IMR-90 (cell line): ENCODE measurements at places on chromosomes 4 and X. TPM values are rescaled to one million over a fixed set of nuclear protein-coding genes. Genes with fewer than 3 reads are reported as not detected.
A peak's percentile ranks its signal among the peaks of the same experiment; 100 is the strongest.

DNA sequence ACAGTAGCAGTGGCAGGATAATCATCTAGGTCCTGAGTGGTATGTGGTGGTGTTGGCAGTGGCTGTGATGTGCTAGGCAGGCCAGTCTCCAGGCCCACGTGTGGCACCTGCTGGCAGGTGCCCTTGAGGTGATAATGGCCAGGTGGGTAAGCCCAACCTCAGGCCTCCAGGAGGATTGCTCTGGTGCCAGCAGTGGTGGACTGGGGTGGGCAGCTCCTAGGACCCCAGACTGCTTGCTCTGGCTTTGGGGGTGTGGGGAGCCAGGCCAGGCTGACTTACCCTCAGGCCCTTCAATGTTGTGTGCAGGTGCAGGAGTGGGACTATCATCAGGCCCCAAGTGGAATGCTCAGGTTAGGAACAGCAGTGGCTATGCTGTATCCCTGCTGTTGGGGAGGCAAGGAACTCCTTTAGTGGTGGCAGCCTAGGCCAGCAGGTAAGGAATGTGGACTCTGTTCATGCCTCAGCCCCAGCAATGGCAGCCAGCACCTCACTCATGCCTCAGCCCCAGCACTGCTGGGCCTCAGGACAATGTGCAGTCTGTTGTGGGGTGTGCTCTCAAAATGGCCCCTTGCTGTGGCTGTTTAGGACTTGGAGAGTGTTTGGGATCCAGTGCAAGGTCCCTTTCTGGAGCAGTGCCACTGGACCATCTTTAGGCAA, 24.3 kb downstream of the SERPINA7 start:
- no peak for DNase-seq

DNA sequence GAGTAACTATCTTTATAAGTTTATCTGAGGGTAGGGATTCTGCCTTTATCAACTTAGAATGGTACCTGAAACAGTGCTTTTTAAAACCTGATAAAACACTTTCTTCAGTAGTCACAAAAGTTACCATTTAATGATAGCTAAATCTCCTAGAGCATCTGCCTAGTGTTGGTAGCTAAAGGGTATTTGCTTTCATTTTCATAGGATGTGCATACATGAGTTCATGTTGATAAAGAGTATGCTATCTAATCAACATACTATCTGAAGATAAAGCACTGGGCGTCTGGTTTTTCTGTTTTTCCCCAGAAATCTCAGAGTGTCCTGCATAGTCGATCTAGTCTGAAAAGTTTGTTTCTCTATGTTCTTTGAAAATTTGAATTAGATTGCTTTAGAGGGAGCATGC, 75.1 kb downstream of the ADGRL3 start:
- DNase-seq: no peak

- DNase-seq: peak; percentile 14
Observed at GRCh38 chr4:153785910-153786721, 2.8 kb downstream of the SFRP2 start.

DNA sequence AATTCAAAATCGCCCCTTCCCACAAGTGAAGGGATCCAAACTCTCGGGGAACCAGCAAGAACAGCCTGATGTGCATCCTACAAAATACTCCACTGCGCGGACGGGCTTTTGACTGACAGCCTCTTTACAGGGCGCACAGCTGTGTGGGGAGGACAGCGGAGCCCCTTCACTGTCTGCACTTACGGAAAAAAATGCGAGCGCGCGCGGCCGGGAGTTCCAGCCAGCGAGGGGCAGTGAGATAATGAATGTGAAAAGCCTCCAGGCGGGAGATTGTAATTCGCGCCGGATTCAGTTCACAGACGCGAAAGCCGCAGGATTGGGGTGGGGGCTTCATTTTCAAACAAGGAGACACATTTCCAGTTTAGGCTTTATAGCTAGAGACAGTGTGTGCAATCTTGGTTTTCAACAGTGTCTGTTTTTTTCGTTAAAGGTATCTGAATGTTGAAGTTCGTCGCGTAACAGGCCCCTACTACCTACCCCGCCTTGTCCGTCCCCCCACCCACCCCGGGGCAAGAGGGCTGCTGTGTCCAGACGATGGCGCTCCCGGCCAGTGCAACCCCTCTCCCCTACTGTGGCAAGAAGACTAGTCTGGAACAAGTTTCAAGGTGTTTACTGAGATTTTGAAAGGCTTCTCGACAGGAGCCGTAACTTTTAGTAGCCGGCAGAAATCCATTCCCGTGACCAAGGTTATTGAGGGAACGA, 1.7 kb upstream of the GPR50 start:
- no peak for DNase-seq

- DNase-seq: no peak
Observed at GRCh38 chr4:26065833-26066232, 151.8 kb downstream of the SMIM20 start.

- peak; percentile 70 for DNase-seq
Observed at GRCh38 chr4:153497091-153497531, 31.0 kb downstream of the TMEM131L start.

DNA sequence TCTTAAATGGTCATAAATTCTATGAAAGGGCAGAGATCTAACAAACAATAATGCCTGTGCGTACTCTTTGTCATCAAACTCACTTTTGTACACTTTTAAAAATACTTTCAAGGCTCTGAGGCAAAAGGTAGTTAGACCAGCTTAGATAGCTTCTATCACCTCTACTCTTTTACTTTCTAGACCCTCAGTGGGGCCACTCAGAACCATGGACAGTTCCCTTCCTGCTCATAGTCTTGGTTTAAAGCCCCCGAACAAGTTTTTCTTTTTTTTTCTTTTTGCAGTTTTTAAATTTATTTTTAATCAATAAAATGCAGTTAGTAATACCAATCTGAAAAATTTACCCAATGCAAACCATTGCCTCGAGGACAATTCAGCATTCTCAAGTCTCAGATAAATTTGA, 460.5 kb upstream of the CNKSR2 start:
- DNase-seq: no peak

DNA sequence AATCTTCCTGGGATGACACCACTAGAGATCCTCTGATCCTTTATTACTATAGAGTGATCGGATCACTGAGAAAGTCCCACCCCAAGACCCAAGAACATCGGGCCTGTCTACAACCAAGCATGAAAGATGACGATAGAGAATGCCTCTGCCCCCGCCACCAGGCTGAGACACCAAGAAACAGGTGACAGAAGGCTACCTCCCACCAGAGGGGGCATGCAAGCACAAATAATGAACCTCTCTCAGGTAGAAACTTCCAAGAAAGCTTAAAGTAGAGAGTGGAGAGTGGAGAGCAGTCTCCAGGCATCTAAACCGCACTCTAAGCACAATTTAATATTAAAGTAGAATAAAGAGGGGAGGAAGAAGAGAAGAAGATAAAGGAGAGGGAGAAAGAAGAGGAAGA, 402.6 kb downstream of the INPP4B start:
- no peak for DNase-seq

GRCh38 chrX:53050841-53051240, 2.3 kb downstream of the GPR173 start:
- DNase-seq: no peak

GRCh38 chrX:40132751-40133150, 35.0 kb upstream of the BCOR start:
- peak; percentile 81 for DNase-seq

DNA sequence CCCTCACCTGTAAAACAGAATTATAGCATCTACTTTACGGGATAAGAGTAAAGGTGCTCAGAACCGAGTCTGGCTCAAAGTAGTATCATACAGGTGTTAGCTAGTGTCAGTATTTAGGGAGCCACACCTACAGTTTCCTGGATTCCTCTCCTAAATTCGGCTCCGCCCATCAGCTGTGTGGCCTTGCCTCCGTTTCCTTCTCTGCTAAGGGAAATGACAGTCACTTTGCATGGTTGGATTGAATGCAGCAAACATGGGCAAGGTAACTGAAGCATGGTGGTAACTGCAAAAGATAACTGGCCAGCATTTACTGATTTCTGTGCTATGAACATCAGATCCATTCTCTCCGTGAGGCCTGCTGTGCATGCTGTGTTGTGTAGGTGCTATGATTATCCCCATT, 2.8 kb downstream of the PPP1R3F start:
- DNase-seq: no peak

DNA sequence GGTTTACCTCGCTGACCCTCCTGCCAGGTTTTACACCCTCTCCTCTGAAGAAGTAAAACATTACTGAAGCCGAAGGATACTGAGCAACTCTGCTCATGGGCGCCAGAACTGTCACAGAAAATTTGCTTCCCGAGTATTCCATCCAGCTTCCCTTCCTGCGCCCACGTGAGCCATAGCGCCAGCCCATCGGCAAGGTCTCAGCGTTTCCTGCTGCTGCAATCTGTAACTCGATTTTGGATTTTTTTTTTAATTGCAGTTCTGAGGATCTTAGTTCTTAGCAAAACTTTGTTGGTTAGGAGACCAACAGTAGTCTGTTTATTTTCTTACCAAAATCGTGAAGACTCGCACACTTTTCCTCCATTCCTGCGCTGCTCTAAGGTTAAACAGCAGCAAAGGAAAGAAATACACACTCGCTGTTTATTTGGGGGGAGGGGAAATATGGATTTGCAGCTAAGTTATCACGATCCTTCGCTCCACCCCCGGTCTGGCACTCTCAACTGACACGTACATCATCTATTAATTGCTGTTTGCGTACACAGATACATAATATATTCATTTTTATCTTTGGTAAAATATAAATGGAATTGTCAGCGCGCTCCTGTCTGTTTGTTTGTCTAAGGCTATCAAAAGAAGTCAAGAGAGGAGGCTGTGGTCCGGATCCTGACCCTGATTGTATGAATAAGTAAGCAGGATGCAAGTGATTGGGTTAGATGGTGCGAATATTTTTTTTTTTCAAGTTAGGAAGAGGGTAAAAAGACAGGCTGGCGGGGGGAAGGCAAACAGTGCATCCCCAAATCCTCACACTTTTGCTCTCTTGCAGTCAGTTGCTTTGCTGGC, at the start of gene TLL1:
TLL1 (plus strand) TSS at position 777 of the 837 bp plus-strand sequence. CDS start 668 bp downstream, outside the sequence.
- DNase-seq: no peak

GRCh38 chr4:145937971-145938611, 532 bp downstream of the ZNF827 start:
- peak; percentile 27 for DNase-seq

DNA sequence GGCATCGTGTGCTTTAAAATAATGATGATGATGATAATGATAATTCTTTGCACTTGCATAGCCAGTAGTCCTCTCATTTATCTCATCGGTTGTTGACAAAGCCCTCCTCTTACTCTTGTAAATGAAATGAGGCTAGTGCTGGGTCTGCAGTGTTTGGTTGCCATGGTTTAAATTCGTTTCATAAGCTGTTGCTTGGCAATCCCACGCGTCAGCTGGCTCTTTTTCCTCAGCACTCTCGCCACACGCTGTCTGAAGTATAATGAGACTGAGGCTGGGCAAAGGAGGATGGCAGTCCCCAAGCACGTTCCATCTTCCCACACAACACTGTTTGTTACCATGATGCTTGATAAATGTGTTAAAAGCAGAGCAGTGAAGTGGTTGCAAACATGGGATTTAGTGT, 15.5 kb downstream of the PAGE4 start:
- DNase-seq: no peak

- peak; percentile 78 for DNase-seq
Observed at GRCh38 chrX:53088136-53088974, 5.6 kb upstream of the KANTR start.

GRCh38 chr4:152828122-152828521, 48.4 kb downstream of the ARFIP1 start:
- peak; percentile 4 for DNase-seq

DNA sequence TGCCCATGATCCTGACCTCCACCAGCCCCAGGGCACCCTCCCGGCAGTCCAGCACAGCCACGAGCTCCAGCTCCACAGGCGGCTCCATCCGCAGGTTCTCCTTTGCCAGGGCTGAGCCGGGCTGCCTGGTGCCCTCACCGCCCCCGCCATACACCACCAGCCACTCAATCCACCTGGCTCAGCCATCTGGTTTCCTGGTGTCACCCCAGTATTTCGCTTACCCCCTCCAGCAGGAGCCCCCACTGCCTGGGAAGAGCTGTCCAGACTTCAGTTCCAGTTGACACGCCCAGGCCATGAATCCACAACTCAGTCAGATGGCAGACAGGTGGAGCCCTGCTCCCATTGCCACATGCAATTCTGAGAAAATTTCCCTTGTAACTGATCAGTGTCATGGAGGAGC, 3.9 kb downstream of the SHISA3 start:
- DNase-seq: no peak

DNA sequence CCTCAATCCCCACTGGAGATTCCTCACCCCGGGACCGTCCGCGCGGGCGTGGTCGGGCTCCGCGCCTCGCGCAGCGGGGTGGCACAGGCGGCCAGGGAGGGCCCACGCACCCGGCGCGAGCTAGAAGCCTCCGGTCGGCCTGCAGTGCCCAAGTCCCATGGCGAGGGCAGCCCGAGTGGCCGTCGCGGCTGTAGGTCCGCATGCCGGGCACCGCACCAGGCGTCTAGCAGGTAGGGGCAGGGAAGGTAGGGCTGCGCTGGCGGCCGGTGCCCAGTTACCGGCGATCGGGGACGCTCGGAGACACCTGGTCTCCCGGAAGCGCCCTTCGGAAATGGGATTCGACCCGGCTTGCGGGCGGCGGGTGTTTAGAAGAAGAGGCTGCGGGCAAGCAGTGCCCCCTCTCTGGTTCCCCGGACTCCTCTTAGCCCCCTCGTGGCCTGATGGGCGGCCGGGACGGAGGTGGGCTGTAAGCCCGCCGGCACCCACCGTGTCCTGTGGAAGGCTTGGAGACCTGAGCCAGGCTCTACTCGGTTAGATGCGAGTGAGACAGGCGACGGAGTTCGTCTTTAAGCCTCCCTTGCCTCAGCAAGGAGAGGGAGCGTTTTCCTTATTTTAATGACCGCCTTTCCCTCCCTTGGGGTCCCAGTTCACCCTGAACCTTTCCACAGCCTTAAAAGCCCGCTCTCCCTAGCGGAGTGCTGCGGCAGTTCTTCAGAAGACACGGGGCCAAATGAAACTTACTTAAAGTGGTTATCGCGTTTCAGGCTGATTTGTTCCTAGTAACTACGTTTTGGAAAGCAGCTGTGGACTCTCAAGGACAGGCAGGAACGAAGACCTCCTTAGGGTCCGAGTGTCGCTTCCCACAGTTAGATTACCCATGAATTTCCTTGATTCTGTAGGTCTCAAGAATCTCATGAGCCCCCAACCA, 821 bp downstream of the SLITRK2 start:
- no peak for DNase-seq

GRCh38 chr4:133550436-133550835, 401.3 kb downstream of the PCDH10 start:
- DNase-seq: no peak

DNA sequence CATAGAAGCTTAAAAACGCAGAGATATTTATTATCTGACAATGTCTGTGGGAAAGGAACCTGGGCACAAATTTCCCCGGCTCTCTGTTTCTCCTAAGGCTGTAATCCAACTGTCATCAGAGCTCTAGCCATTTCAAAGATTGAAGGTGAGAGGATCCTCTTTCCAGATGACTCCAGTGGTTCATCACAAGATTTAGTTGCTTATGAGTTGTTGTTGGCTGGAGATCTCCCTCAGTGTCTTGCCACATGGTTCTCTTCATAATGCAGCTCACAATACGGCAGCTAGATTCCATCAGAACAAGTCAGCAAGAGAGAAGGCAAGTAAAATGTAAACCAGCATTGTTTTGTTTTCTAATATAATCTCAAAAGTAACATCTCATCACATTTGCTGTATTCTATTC, 369.4 kb downstream of the GASK1B start:
- DNase-seq: no peak

The PARM1 gene
- under 0.01 and 0.18 TPM in 2 replicates for total RNA-seq

The DGAT2L6 gene
- total RNA-seq: not detected in 2 replicates

The CTBP1 gene
- 147 TPM in 2 replicates for total RNA-seq

The MAGIX gene
- 0.56 and 0.72 TPM in 2 replicates for total RNA-seq

The SOWAHD gene
- 0.18 and 0.28 TPM in 2 replicates for total RNA-seq

The RTL3 gene
- total RNA-seq: 0.83 and 1.1 TPM in 2 replicates

The TRO gene
- total RNA-seq: 25.8 and 35.1 TPM in 2 replicates

The EGF gene
- 2.2 and 4.2 TPM in 2 replicates for total RNA-seq
